Heart right ventricle (tissue), 16 donors: ENCODE measurements at places on chromosomes 3 and 15.

GRCh38 chr3:44962621-44963393 lies 13.2 kb downstream of the ZDHHC3 start:
- no peak overlapping the region for H3K4me3 ChIP-seq
- H3K36me3 ChIP-seq: peaks cover 18% of the 10 kb centered on the region
- no peak overlapping the region for H3K27ac ChIP-seq
- H3K4me1 ChIP-seq: peaks cover 52% of the 10 kb centered on the region

DNA sequence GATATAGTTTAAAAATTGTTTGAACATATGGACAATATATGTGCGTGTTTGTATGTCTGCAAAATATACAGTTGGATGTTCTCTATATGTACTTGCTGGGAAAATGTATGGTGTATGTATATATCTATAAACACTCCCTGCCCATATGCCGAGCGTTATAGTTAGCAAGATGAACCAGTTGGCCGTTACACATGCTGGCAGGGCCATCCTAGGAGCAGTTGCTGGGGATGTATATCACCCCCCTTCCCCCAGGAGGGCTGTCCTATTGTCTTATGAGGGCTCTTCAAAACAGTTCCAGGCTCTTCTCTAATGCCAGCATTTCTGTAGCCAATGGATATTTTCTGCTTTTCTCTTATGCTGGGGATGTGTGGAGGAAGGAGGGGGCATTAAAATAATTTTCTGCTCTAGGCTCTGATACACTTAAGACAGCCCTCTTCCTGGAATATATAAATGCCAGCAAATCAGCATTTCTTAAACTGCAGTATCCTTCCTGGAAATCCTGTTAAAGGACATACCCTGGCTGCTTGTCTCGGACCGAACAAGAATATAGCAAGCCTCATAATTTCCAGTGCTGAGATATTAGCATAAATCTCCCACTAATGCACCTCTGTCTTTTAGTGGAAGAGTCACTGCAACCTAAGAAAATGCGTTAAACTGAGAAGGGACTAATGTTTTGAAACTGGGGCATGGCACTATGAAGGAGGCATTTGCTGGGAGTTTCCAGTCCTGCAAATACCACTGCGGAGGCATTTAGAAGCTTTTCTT lies 134.4 kb downstream of the MDFIC2 start:
- H3K4me1 ChIP-seq: no peaks in the 10 kb centered on the region
- no peaks in the 10 kb centered on the region for H3K36me3 ChIP-seq
- no peak overlapping the region for H3K27ac ChIP-seq
- no peak overlapping the region for H3K4me3 ChIP-seq

GRCh38 chr15:87267798-87268197 lies 988.7 kb downstream of the NTRK3 start:
- no peaks in the 10 kb centered on the region for H3K4me1 ChIP-seq
- no peak for DNase-seq
- H3K36me3 ChIP-seq: no peaks in the 10 kb centered on the region
- no peaks in the 10 kb centered on the region for H3K27me3 ChIP-seq
- no peak overlapping the region for H3K27ac ChIP-seq

DNA sequence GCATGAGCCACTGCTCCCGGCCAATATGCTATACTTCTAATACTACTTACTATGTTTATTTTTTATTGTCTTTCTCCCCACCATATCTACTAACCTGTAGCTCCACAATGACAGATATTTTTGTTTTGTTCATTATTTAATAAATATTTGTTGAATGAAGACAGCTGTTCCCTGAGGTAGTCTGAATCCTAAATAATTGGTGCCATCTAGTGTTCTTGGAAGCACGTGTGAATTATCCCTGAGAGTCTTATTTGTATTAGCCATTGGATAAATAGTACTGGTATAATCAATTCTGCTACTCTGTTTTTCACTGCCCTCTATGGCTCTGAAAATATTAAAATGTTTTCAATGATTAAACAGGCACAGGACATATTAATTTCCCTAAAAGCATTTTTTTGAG lies 5.6 kb upstream of the APPL1 start:
- no peaks in the 10 kb centered on the region for H3K27me3 ChIP-seq
- no peak overlapping the region for H3K27ac ChIP-seq
- no peaks in the 10 kb centered on the region for H3K36me3 ChIP-seq
- H3K4me3 ChIP-seq: no peak overlapping the region

DNA sequence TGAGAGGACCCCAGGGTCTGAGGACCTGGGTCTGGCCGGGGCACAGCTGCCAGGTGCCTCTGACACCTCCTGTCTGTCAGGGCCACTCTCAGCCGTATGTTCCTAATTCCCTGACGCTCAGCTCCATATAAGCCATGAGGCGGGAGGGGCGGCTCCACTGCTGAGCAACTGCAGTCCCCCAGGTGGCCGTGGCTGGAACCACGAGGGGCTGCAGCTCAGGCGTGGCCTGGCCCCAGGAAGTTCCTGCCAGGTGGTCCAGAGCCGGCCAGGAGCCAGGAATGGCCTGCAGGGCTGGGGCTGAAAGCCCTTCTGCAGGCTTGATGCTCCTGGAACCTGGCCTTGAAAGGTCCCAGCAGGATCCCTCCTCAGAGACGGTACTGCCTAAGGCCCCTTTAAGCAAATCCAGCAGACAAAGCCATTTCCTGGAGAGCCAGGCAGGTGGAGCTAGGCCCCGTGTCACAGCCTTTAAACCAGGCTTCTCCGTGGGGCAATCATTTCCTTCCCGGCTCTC lies 118.0 kb downstream of the CHSY1 start:
- H3K27ac ChIP-seq: no peak overlapping the region
- no peaks in the 10 kb centered on the region for H3K36me3 ChIP-seq
- no peak for DNase-seq
- H3K27me3 ChIP-seq: no peaks in the 10 kb centered on the region

DNA sequence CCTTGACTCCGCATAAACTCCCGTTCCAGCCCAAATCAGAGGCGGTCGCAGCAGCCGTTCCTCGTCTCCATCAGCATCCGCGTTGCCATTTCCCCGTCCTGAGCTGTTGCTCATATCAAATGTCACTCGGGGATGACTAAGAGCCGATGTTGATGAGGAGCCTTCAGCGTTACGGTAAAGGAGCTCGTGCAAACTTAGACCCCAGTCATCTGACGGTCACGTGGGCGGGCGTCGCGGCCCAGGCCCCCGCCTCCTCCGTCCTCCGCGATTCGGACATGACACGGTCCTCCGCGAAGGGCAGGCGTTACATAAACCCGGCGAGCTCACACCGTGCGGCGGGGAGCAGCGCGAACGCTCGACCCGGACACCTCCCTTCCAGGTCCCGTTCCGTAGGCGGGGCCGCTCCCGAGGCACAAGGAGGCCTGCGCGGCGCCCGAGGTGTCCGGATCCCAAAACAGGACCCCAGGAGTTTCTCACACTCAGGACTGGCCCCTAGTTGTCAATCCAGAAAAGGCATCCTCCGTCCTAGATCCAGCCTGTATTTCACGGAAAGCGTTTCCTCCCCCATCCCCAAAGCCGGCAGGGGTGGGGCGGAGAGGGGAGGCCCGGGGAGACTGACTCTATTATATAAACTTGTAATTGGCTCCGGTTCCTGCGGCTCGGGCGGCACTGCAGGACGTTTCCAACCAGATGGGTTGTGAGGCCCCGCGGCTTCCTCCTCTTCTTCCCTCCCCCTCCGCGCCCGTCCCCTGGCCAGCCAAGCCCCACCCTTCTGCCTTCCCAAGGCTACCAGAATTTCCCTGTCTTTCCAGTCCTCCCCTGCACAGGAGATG lies 100.0 kb upstream of the IGF1R start:
- H3K36me3 ChIP-seq: no peaks in the 10 kb centered on the region
- peak; percentile 61 for DNase-seq
- H3K4me1 ChIP-seq: peaks cover 17% of the 10 kb centered on the region
- H3K4me3 ChIP-seq: peak overlapping the region; percentile 34

- no peaks in the 10 kb centered on the region for H3K27me3 ChIP-seq
- no peaks in the 10 kb centered on the region for H3K36me3 ChIP-seq
- peaks cover 3% of the 10 kb centered on the region for H3K4me1 ChIP-seq
- peak overlapping the region; percentile 97 for H3K27ac ChIP-seq
- peak overlapping the region; percentile 92 for H3K4me3 ChIP-seq
- peak; percentile 34 for DNase-seq
These were observed 474 bp downstream of the ATP2C1 start for GRCh38 chr3:130894130-130894985.

DNA sequence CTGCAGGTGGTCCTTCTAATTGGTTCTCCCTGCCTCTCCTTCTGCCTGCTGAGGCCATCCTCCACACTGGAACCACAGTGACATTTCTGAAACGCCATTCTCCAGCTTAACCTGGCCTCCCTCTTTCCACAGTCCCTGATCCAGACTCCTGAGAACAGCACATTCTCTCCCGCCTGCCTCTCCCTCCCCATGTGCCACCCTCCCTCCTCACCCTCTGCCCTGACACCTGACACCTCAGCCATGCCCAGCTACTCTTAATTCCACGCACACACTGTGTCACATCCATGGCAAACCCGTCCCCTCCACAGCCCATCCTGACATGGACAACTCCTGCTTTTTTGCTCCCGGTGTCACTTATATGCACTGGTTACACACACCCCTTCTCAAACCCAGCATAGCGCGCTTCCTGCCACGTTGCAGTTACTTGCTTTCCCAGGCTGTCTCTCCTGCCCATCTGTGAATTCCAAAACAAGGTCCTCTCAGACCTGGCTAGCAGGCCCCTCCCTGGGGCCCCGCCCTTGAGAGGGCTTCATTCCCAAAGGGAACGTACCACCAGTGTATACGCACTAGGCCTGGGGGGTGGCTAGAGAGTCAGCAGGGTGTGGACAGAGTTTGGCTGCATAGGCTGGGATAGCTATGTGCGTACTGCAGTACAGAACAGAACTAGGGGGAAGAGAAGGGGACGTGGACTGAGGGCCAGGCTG lies 92.7 kb upstream of the BLM start:
- DNase-seq: no peak
- H3K36me3 ChIP-seq: no peaks in the 10 kb centered on the region
- no peak overlapping the region for H3K27ac ChIP-seq
- H3K4me1 ChIP-seq: no peaks in the 10 kb centered on the region
- no peaks in the 10 kb centered on the region for H3K27me3 ChIP-seq

DNA sequence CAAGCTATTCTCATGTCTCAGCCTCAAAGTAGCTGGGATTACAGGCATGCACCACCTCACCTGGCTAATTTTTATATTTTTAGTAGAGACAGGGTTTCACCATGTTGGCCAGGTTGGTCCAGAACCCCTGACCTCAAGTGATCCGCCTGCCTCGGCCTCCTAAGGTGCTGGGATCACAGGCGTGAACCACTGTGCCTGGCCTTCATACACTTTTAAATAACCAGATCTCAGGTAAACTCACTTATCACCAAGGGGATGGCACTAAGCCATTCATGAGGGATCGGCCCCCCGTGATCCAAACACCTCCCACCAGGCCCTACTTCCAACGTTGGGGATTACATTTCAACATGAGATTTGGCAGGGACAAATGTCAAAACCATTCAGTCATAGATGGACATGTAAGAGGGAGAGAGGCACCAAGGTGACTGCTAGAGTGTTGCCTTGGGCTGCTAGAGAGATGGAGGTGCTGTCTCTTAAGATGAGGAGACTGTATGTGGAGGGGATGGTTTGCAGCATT lies 13.3 kb upstream of the DOCK3 start:
- no peaks in the 10 kb centered on the region for H3K36me3 ChIP-seq
- no peak for DNase-seq
- H3K4me3 ChIP-seq: no peak overlapping the region

GRCh38 chr15:65611888-65612615 lies 1.1 kb upstream of the INTS14 start:
- no peaks in the 10 kb centered on the region for H3K36me3 ChIP-seq
- H3K4me1 ChIP-seq: peaks cover 29% of the 10 kb centered on the region
- H3K27me3 ChIP-seq: no peaks in the 10 kb centered on the region

- H3K4me3 ChIP-seq: no peak overlapping the region
- peaks cover 19% of the 10 kb centered on the region for H3K4me1 ChIP-seq
- no peak for DNase-seq
These were observed 183.6 kb downstream of the MBNL1 start for GRCh38 chr3:152452318-152452717.

DNA sequence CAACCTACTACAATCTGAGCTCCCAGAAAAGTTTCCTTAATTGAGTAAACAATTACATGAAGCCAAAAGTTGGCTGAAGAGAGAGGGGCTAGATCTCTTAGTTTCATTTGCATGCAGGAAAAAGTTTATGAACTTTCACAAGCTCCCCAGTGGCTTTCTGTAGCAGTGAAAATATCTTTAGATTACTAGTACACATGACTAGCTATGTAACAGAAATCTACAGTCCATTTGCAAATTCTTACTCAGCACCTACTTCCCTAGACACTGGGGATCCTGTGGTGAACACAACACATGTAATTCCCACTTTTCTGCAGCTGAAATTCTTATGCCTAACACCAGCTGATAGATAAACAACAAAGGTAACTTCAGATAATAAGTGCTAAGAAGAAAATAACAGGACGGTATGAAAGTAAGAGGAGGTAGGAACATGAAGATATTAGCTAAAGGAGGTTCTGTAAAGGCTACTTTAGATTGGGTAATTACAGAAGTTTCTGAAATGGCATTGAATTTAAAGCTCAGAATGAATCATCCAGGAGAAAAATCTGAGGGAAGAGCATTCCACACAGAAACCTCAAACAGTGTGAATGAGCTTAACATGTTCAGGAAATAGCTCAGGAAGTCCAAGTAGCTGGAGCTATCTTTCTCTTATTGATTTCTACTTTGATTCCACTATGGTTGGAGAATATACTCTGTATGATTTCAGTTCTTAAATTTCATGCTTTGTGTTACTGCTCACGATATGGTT lies 204.8 kb downstream of the MAGI1 start:
- H3K36me3 ChIP-seq: no peaks in the 10 kb centered on the region
- H3K27me3 ChIP-seq: no peaks in the 10 kb centered on the region
- no peak overlapping the region for H3K27ac ChIP-seq
- DNase-seq: no peak
- no peak overlapping the region for H3K4me3 ChIP-seq

DNA sequence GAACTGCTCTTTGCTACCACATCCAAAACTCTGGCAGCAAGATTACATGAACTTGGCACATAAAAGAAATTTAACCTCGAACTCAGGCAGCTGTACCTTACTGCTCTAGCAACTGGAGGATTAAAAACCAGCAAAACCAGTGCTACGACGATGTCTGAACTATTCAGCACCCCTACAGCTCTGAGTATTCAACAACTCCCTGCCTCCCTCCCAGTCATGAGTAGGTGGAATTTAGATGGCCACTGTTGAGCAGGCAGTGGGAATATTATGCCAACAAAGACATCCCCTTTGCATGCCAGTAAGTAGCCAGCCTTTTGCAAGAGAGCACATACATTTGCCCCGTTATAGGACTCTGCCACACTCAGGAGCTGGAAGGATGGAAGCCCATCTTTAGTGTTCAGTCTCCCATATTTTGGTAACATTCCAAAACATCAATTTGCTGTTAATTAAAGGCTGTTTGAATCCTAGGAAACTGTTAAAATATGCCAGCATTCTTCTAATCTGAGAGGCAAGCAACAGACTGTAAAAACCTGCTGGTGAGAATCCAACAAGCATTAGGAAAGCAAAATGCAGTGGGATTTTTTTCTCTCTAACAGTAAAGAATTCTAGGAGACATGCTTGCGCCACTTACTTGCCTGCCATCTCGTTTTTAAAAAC lies 85.4 kb downstream of the ZNF385D start:
- no peaks in the 10 kb centered on the region for H3K27me3 ChIP-seq
- no peak for DNase-seq
- H3K4me1 ChIP-seq: no peaks in the 10 kb centered on the region
- H3K36me3 ChIP-seq: no peaks in the 10 kb centered on the region

GRCh38 chr3:65732051-65732935 lies 306.4 kb downstream of the MAGI1 start:
- H3K27me3 ChIP-seq: no peaks in the 10 kb centered on the region
- peaks cover 22% of the 10 kb centered on the region for H3K4me1 ChIP-seq
- DNase-seq: peak; percentile 23
- no peak overlapping the region for H3K4me3 ChIP-seq
